ENCODE measurements at places on chromosomes 7 and 10. TPM values are rescaled to one million over a fixed set of nuclear protein-coding genes. Genes with fewer than 3 reads are reported as not detected.
A peak's percentile ranks its signal among the peaks of the same experiment; 100 is the strongest.

GRCh38 chr10:104707602-104708459 lies 66.7 kb downstream of the SORCS3 start:
- H3K4me1 ChIP-seq, result no peaks in the 10 kb centered on the region
- no peak for DNase-seq
- H3K4me3 ChIP-seq, result no peak overlapping the region

- H3K4me3 ChIP-seq, result no peak overlapping the region
- peaks cover 98% of the 10 kb centered on the region for H3K4me1 ChIP-seq
- H3K36me3 ChIP-seq, result no peaks in the 10 kb centered on the region
Observed at GRCh38 chr10:71837098-71837827, 13.8 kb downstream of the PSAP start.

DNA sequence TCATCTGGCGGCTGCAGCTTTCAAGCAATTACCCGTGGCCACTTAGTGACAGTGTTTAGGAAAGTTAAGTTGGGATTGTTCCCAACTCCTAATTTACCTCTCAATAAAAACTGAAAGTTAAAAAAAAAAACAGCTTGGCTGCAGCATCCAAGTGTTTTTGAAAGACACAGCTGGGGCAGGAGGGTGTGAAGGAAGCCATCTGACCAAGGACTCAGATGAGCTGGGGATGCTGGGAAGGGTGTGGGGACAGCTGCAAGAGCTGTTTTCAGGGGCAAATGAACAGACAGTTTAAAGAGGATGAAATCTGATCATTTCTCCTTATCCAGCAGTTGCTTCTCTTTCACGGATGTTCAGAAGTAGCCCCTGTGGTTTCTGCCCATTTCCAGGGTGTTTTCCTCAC lies 129.2 kb upstream of the CDCA7L start:
- H3K4me1 ChIP-seq, result no peaks in the 10 kb centered on the region
- no peaks in the 10 kb centered on the region for H3K36me3 ChIP-seq
- no peak overlapping the region for H3K4me3 ChIP-seq
- no peaks in the 10 kb centered on the region for H3K27me3 ChIP-seq
- DNase-seq, result no peak
- no peak overlapping the region for H3K27ac ChIP-seq

GRCh38 chr10:123259791-123260190 lies 105.6 kb downstream of the BUB3 start:
- no peaks in the 10 kb centered on the region for H3K4me1 ChIP-seq
- no peaks in the 10 kb centered on the region for H3K27me3 ChIP-seq
- H3K36me3 ChIP-seq, result no peaks in the 10 kb centered on the region
- H3K4me3 ChIP-seq, result no peak overlapping the region
- DNase-seq, result no peak

DNA sequence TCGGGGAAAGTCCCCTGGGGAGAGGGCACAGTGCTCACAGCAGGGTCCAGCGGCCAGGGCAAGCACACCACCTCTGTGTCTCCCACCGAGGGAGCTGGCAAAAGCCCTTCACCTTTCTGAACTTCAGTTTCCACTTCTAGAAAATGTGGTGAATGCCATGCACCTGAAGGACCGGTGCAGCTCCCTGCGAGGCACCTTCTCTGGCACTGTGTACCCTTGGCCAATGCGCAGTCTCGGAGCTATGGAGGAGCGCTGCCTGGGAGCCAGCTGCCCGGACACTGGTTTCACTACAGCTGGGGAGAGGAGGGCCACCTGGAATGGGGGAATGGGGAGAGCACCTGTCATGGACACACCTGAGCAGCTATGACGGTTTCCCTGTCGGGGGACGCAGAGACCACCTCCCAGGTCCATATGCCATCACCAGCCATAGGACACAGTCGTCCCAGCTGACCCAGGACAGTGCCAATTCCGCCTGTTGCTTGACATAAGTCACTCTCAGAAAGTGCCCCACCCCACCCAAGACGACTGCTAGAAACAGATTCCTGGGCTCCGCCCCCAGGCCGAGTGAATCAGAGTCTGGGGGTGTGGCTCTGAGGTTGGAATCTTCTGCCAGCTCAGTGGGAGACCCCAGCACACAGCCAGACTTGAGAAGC lies 16.8 kb downstream of the RASGEF1A start:
- peaks cover 2% of the 10 kb centered on the region for H3K4me1 ChIP-seq
- H3K27ac ChIP-seq, result no peak overlapping the region
- no peak overlapping the region for H3K4me3 ChIP-seq
- no peaks in the 10 kb centered on the region for H3K27me3 ChIP-seq
- peak; percentile 65 for DNase-seq

DNA sequence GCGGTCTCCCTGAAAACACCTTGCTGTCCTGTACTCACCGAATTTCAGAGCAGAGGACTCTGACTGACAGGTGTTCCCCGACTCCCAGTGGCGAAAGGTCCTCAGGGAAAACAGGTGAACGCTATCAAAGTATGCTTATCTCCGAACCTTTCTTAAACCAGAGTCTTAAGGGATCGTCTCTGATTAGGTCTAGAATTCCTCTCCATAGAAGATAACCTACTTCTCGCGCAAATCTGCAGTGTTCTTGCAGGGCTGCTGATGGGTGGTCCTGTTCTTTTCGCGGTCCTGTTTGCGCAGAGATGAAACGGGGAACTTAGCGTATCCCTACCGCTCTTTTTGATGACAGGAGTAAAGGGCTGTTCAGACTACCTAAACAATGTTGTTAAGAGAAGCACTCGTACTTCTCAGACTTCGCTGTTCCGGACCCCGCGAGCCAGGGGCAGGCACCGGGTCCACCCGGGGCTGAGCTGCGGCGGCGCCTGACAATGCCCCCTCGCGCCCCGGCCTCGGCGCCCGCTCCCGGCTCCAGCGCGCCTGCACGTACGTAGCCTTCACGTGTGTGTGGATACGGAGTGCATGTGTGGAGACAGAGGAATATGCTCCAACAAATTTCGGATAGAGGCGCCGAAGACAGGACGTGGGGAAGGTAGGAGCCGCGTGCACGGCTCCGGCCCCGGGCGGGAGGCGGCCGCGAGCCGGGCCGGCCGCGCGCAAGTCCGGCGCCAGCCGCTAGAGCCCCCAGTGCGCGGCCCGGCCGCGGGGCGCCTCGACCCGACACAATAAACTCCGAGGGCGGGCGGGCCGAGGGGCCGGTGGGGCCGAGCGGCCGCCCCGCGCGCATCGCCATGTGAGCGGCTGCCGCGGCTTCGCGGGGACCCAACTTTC lies 766 bp upstream of the ZMYND11 start:
- no peaks in the 10 kb centered on the region for H3K36me3 ChIP-seq
- peak overlapping the region; percentile 64 for H3K4me3 ChIP-seq
- peaks cover 29% of the 10 kb centered on the region for H3K27me3 ChIP-seq
- peaks cover 32% of the 10 kb centered on the region for H3K4me1 ChIP-seq
- peak overlapping the region; percentile 94 for H3K27ac ChIP-seq

DNA sequence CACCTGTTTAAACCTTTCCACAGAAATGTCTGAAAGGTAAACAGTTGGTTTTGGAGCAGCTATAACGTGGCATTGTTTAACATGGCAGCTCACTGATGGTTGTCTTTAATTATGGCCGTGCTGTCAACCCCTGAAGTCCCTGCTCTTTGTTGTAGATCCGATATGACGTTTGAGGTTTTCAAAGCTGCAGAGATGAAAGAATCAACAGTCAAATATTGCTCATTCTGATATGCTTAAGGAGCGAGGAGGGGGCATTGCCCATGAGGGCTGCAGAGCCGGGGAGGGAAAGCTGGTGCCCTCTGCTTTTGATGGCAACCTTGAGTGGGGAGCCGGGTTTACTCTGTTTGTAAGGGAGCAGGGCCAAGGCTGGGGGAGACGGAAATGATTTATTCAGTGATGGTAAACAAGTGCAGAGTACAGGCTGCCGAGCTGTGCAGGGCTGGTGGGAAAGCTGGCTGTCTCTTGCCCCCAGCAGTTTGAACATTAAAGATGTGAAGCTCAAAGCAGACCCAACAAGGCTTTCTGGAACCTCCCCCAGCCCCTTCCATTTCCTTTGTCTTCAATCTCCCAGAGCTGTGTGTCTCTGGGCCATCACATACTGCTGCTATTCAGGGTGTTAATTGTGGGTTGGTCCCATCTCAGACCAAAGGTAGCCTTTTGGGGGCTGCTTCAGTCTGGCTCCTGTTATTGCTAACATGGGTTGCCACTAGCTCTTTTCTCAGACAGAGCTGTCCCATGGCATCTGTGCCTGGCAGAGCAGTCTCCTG lies 345.5 kb downstream of the LRMDA start:
- DNase-seq, result no peak
- H3K27ac ChIP-seq, result no peak overlapping the region
- no peaks in the 10 kb centered on the region for H3K36me3 ChIP-seq
- H3K4me1 ChIP-seq, result peaks cover 6% of the 10 kb centered on the region
- H3K27me3 ChIP-seq, result no peaks in the 10 kb centered on the region
- H3K4me3 ChIP-seq, result no peak overlapping the region

GRCh38 chr10:103762916-103763315 lies 92.5 kb downstream of the SH3PXD2A start:
- H3K4me3 ChIP-seq, result no peak overlapping the region
- peaks cover 80% of the 10 kb centered on the region for H3K4me1 ChIP-seq
- no peaks in the 10 kb centered on the region for H3K27me3 ChIP-seq
- no peaks in the 10 kb centered on the region for H3K36me3 ChIP-seq
- H3K27ac ChIP-seq, result no peak overlapping the region
- DNase-seq, result no peak

DNA sequence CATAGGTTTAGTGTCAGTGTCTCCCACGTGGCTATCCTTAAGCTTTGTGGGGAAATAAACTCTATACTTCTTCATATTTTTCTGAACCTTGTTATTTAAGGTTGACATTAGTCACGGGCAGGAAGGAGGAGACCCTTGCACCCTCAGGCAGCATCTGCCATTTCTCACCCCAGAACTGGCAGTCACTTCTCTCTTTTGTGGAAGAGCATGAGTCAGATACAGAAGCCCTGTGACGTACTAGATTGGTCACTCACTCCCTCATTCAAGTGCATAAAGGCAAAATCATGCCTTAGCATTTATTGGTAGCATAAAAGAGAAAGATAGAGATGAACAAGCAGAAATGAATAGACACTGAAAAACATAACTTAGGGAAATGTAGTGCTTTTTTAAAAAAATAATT lies 206.0 kb upstream of the MDFIC start:
- H3K4me1 ChIP-seq, result no peaks in the 10 kb centered on the region
- H3K4me3 ChIP-seq, result no peak overlapping the region
- DNase-seq, result no peak

DNA sequence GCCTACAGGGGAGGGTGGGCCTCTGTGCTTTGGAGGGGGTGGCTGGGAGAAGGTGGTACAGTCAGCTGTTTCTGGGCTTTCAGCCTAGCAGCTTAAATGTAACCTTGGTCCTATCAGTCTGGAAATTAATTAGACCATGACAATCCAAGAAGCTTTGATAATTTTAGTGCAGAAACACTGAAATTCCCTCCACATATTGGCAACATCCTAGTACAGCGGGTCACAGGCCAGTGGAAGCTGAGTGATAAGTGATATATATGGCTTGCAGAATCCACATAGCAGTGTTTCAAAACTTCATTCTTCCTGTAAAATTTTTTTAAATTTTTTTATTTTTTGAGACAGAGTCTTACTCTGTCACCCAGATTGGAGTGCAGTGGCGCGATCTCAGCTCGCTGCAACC lies 212.6 kb downstream of the TYW1 start:
- H3K27me3 ChIP-seq, result no peaks in the 10 kb centered on the region
- H3K4me3 ChIP-seq, result no peak overlapping the region
- no peaks in the 10 kb centered on the region for H3K4me1 ChIP-seq
- no peaks in the 10 kb centered on the region for H3K36me3 ChIP-seq
- H3K27ac ChIP-seq, result no peak overlapping the region

- no peak overlapping the region for H3K27ac ChIP-seq
- no peaks in the 10 kb centered on the region for H3K4me1 ChIP-seq
- no peak overlapping the region for H3K4me3 ChIP-seq
- no peaks in the 10 kb centered on the region for H3K27me3 ChIP-seq
Observed at GRCh38 chr10:58757352-58758065, 244.8 kb downstream of the BICC1 start.

GRCh38 chr10:34776090-34776690 lies 38.9 kb downstream of the PARD3 start:
- no peak overlapping the region for H3K27ac ChIP-seq
- peaks cover 27% of the 10 kb centered on the region for H3K4me1 ChIP-seq
- no peaks in the 10 kb centered on the region for H3K27me3 ChIP-seq
- no peaks in the 10 kb centered on the region for H3K36me3 ChIP-seq

DNA sequence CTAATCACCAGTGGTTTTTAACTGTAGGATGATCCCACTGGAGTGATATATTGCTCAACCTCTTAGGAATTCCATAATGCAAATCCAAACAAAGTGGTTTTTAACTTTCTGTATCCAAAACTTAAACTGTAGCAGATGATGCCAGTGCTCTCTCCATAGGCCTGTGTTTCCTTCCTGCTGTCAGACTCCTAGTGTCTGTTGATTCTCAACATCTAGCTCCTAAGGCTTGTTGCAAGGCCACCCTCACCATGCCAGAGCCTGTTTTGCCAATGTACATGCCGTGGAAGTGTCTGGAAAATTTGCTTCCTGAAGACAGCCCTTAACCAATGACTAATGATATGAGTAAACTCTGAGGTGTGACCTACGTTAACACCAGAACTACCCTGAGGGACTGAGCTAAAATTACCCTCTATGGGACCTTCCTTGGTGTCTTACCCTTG lies 39.3 kb downstream of the C1GALT1 start:
- H3K4me1 ChIP-seq, result no peaks in the 10 kb centered on the region
- no peak for DNase-seq
- H3K27me3 ChIP-seq, result no peaks in the 10 kb centered on the region
- H3K27ac ChIP-seq, result no peak overlapping the region
- no peaks in the 10 kb centered on the region for H3K36me3 ChIP-seq

DNA sequence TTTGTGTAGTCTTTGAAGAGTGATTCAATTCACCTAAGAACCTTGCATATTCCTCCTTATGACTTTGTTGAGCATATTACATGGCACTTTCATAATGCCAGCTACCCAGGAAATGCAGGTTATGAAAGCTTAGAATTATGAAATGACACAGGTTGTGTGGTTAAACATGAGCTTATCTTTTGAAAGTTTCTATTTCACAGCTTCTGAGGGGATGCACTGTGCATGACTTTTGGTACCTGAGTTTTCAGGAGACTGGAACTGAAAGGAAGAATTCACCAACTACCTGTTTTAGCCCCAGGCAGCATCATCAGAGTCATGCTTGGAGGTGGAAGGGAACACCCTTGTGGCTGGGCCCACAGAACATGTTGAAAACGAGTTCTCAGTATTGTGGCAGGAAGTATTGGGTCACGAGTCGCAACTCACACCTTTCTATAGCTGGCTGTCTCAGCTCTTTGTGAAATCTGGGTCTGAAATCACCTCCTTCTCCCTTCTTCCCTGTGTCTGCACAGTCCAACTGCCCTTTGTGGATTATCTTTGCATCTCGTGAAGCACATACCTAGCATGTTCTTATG lies 228.2 kb downstream of the PTEN start:
- no peaks in the 10 kb centered on the region for H3K27me3 ChIP-seq
- H3K27ac ChIP-seq, result peak overlapping the region; percentile 91
- H3K4me3 ChIP-seq, result no peak overlapping the region
- no peaks in the 10 kb centered on the region for H3K4me1 ChIP-seq

- peak overlapping the region; percentile 82 for H3K4me3 ChIP-seq
- peak overlapping the region; percentile 83 for H3K27ac ChIP-seq
- no peaks in the 10 kb centered on the region for H3K27me3 ChIP-seq
- no peaks in the 10 kb centered on the region for H3K36me3 ChIP-seq
- no peak for DNase-seq
- peaks cover 26% of the 10 kb centered on the region for H3K4me1 ChIP-seq
Observed at GRCh38 chr7:1460821-1461645, 1.8 kb upstream of the MICALL2 start.

GRCh38 chr7:121343302-121343701 lies 14.5 kb downstream of the WNT16 start:
- H3K4me3 ChIP-seq, result no peak overlapping the region
- H3K27me3 ChIP-seq, result no peaks in the 10 kb centered on the region
- no peaks in the 10 kb centered on the region for H3K4me1 ChIP-seq
- H3K27ac ChIP-seq, result no peak overlapping the region

- no peaks in the 10 kb centered on the region for H3K4me1 ChIP-seq
- H3K4me3 ChIP-seq, result no peak overlapping the region
- no peaks in the 10 kb centered on the region for H3K27me3 ChIP-seq
- H3K27ac ChIP-seq, result no peak overlapping the region
Observed at GRCh38 chr10:101639141-101639900, 51.2 kb downstream of the DPCD start.

PIK3CG gene
- total RNA-seq, result 13.2 TPM

UCMA gene
- not detected for total RNA-seq

KCNH2 gene
- 0.82 TPM for total RNA-seq

All from left lung (tissue), 14 donors.